ENCODE measurements at places on chromosomes 1 and 21.
A peak's percentile ranks its signal among the peaks of the same experiment; 100 is the strongest.

- DNase-seq, result no peak
These were observed 197.9 kb downstream of the NCAM2 start for GRCh38 chr21:21196087-21196486.

DNA sequence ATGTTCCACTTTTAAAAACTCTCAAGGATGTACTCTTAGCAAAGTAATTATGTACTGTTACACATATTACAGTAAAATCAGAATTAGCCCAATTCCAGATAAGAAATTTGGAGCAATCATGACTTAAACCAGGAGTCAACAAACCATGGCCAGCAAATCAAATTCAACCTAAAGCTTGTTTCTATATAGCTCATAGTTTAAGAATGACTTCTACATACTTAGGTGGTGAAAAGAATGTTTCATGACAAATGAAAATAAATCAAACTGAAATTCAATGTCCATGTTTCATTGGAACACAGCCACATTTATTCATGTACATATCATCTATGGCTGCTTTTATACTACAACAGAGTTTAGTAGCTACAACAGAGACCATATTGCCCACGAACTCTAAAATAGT, 35.1 kb downstream of the FRRS1 start:
- DNase-seq, result no peak

DNA sequence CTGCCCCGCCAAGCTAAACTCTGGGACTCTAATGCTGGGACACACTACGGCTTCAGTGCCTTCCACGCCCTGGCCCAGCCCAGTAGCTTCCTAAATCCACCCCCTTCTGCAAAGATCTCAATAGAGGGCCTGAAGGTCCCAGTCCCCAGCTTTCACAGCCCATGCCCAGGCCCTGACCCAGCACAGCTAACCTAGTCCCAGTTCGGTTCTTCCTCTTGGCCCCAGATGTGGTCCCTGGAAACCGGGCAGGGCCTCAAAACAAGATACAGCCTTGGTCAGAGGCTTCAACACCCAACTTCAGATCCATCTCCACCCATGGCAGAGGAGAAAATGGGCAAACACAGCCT, 646 bp upstream of the PDZK1IP1 start:
- no peak for DNase-seq

DNA sequence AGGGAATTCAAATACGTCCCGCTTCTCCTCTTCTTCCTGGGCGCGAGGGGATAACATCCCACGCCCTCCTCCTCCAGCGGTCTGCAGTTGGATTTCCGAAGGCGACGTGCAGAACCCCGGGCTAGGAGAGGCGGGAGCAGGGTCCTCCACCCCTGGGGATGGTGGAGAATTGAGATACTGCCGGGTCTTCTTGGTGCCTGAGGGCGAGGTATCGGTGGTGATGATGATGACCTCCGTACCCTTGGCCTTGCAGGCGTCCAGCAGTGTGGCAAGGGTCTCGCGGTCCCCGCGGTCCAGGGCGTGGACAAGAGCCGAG, 3.2 kb upstream of the LIX1L start:
- peak; percentile 45 for DNase-seq

DNA sequence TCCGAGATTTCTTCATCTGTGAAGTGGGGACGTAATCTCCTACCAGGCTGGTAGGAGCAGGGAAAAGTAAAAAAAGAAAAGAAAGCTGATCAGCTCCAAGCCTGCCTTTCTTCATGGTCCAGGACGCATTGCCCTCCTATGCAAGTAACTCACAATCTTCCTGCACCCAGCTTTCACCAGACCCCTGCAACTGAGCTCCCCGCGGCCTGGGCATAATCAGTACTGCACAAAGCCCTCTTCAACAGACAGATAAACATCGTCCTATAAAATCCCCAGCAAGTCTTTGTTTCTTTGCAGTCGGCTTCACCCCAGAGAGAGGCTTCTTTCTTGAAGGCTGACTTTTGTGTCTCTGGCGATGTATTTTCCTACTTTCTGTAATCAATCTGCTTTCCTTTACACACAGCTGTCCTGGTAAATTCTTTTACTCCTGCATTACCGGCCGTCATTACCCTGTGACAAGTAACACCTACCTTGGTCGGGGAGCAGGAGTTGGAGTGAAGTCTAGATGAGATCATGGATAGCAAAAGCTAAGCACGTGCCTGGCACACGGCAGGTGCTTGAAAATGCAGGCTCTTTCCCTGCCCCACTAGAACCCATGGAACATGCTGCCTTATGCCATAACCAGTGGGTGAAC, 8.3 kb downstream of the PADI1 start:
- DNase-seq, result no peak

- DNase-seq, result no peak
These were observed 882.4 kb upstream of the ADGRL2 start for GRCh38 chr1:80918380-80918779.

- no peak for DNase-seq
These were observed 249.7 kb downstream of the RHOU start for GRCh38 chr1:228984646-228985631.

GRCh38 chr1:204846546-204846945, 24.1 kb upstream of the NFASC start:
- peak; percentile 99 for DNase-seq

DNA sequence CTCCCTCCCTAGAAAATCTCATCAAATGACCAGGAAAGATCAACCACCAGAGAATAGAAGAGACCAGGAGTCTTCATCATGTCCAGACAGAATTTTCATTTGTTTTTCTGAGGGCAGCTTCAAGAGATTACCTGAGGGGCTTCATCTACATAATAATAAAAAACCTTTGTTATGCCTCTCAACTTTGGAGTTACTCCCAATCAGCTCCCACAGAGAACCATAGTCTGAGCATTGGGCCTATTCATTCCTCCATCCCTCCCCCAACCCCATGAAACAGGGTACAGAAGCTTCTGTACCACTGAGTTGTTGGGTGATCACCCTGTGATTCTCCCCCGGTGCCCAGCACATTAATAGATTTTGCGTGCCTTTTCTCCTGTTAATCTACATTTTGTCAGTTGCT, 53.3 kb upstream of the PRRC2C start:
- no peak for DNase-seq

- no peak for DNase-seq
These were observed 72.1 kb downstream of the SH3BGR start for GRCh38 chr21:39523915-39524314.

DNA sequence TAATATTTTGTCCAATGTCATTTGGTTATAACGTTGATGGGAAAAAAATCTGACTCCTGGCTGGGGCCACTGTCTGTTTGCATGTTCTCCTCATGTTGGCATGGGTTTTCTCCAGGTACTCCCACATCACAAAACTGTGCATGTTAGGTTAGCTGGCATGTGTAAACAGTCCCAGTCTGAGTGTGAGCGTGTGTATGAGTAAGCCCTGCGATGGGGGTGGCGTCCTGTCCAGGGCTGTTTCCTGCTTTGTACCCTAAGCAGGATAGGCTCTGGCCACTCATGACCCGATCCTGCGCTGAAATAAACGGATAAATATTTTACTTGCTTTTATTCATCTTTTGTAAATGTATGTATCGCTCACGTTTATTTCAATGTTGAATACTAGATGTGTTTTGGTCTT, 13.5 kb downstream of the EFCAB14 start:
- no peak for DNase-seq

DNA sequence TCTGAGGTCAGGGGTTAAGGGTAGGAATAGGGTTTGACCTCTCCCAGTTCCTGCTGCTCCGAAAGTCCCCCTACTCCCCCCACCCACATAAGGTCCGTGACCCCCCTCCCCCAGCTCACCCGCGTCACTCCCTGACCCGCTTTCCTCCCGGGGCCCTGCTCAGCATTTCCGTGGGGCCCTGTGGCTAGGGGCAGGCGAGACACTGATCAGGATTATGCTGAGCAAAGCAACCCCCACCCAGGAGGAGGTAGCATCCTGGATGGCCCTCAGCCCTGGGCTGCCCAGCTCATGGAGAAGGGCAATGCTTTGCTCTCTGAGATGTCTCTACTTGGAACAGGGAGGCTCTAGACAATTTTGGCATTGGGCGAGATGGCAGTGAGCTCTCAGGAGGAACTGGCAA, 3.7 kb downstream of the RORC start:
- no peak for DNase-seq

DNA sequence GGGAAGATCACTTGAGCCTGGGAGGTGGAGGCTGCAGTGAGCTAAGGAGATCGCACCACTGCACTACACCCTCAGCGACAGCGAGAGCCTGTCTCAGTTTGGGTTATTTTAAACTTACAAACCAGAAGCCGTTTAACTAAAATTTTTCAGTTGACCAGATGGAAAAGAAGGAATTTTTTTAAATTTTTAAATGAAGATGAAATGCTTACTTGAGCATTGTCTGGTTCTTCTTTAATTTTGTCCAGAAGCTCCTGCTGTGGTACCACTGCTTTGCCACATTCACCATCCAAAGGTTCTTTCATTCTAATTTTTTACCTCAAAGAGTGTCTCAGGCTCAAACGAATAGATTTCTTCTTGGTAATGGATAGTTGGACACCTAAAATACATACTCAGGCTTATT, 1.4 kb downstream of the ZMYM6 start:
- DNase-seq, result no peak

DNA sequence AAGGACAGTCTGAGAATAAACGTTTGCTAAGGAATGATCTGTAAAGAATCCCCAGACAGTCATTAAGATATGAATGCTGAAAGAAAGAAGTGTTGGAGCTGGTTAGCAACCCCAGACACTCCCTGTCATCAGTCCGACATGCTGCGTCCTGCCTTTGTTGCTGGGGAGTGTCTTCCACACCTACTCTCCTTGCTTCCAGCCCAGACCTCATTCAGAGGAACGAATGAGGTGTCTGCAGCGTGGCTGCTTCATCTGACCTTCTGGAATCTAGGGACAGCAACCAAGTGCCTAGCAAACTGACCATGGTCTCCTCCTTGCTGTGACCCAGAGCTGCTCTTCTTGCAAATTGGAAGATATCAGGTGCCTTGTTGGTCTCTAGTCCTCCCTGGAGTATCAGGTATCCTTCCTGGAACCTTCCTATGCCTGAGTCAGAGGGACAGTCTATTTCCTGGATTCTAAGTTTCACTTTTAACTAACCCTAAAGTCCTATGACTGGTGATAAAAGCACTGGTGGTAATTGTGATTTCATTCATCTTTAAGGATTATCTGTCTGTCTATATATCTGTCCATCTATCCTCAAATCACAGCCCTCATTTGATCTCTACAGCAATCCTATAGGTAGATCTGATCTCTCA, 45.3 kb downstream of the NFASC start:
- peak; percentile 66 for DNase-seq

- no peak for DNase-seq
These were observed 526.3 kb downstream of the MATN1 start for GRCh38 chr1:30196872-30197638.

DNA sequence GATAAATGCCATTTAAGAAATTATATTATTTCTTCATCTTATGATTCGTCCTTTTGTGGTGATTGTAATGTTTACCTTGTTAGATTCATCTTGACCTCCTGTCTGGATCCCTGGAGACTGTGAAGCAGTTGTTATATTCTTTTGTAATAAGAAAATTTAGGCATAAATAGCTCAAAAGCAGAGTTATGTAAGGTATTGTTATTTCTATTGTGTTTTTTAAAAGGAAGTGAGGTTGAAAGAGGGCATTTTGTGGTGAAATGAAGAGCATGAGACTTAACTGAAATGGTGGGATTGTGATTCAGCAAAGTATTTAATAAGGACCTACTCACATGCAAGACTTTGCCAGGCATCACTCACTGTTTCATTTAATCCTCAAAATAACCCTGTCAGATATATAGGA, 104.0 kb downstream of the PDE4B start:
- no peak for DNase-seq

DNA sequence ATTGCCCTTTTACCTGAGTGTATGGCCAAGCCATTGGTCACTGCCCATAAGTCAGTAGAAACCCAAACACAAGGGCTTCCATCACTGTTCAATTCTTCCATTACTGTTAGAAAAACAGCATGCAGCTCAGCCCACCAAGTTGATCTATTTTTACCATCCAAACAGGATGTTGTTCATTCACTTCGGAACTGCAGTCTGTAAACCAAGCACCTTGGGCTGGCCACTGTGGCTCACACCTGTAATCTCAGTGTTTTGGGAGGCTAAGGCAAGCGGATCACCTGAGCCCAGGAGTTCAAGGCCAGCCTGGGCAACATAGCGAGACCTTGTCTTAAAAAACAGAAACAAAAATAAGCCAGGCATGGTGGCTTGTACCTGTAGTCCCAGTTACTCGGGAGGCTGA, 8.7 kb upstream of the MFSD2A start:
- no peak for DNase-seq

DNA sequence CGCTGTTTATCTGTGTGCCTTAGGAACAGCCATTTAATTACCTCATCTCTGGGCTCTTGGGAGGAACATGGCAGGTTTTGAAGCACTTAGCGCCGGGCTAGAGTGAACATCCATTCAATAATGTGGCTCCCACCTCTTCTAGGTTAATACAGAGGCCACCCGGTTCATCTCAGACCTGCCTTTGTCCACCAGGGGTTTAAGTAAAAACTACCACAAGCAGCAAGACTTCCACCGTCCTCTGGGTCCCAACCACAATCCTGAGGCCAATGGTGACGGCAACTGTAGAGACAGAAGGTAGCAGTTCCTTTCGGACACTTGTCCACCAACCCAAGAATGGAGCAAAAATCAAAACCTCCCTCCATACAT, 924 bp upstream of the DDOST start:
- DNase-seq, result peak; percentile 8

DNA sequence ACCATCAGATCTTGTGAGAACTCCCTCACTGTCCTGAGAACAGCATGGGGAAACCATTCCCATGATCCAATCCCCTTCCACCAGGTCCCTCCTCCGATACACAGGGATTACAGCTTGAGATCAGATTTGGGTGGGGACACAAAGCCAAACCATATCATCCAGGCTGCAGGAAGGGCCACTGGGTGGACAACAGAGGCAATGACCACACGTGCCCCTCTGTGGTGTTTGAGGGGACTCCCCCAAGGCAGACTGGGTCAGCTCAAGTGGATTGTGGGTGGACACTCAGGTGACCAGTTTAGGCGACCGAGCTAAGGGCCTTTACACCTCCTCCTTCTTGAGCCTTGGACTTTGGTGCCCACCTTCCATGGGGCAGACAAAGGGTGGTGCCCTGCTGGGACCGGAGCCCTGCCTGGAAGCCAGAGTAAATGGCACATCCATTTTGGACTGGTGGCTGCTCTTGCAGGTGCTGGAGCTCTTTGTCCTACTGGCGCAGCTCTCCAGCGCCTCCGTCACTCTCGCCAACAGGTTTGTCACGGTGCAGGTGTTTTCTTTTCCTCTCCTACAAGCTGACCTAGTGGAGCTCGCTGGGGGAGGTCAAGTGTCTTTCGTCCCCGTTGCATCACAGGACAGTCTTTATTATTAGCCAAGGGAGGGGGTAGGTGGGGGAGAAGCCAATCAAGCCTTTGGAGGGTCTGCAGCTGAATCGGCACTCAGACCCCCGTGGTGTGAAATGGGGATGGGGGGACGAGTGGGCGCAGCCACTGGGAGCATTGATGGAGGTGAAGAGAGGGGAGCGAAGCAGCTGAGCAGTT, 37.6 kb downstream of the CRYAA start:
- DNase-seq, result no peak

DNA sequence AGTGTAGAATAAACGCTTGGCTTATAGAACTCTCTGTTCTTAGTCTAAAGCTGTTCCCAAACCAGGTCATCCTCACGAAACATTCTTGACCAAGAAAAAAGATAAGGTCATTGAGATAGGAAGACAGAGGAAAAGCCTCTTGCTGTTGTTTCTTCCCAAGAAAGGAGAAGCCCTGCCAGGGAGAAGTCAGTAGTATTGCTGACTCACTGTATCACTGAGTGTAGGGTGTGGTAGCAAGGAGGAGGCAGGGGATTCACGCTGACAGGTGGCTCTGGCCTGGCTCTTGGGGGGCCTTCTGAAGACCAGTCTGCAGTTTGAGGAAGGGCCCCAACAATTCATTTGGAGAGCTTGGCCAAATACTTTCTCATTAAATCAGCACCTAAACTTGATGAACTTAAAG, 97.8 kb downstream of the CD247 start:
- DNase-seq, result no peak

All from NCI-H69 (cell line).